Left renal cortex interstitium (tissue), 4 donors: ENCODE measurements at places on chromosomes 6 and 20.

DNA sequence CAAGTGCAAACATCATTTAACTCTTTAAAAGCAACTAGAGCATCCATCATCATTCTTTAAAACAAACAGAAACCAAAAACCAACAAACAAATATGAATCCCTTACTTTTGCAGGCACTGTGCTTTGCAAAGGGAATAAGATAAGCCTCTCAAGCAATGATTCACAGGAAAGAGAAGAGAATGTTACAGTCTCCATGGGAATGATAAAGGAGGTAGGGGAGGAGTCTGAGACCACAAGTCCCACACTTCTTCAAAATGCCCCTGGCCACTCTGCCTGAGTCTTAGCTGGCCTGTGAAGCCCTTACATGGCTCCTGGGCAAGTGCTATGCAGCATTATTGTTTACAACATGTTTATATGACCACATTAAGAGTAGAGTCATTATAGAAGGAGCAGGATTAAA, 257.7 kb upstream of the MARCKS start:
- DNase-seq: no peak

DNA sequence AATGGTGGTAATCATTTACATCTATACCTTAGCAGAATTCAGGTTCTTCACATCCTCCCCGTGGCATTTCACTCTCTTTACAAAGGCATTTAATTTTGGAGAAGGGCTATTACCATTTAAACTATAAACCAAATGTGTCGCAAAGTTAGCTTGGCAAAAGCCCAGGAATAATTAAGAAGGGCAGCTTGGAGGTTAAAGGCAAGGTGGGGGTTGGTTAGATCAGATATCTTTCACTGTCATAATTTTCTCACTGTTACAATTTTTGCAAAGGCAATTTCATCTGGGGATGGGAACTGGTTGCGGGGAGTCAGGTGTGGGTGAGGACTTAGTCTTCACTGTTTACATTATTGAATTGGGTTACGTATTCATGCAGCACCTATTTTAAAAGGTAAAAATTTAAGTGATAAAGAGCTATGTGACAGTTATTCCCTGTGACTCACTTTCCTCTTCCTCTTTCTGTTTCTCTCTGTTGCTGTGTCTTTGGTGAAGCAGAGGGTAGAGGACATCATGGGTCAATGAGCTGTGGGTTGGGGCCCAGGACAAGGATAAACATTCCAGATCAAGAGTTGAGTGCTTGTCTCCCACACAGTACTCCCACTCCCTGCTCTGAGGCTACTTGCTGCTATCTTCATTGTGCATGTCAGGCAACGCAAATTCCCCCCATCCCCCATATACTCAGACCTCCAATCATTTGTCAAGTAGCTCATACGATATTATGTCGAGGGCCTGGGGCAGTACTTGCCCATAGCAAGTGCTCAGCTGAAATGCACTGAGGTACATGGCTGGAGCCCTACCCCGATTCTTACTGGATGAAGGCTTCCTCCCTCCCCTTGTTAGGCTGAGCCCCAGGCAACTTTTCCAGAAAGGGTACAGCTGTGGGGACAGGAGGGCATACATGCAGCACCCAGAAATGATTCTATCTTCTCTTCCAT, 223.1 kb upstream of the MYLIP start:
- peak; percentile 64 for DNase-seq

DNA sequence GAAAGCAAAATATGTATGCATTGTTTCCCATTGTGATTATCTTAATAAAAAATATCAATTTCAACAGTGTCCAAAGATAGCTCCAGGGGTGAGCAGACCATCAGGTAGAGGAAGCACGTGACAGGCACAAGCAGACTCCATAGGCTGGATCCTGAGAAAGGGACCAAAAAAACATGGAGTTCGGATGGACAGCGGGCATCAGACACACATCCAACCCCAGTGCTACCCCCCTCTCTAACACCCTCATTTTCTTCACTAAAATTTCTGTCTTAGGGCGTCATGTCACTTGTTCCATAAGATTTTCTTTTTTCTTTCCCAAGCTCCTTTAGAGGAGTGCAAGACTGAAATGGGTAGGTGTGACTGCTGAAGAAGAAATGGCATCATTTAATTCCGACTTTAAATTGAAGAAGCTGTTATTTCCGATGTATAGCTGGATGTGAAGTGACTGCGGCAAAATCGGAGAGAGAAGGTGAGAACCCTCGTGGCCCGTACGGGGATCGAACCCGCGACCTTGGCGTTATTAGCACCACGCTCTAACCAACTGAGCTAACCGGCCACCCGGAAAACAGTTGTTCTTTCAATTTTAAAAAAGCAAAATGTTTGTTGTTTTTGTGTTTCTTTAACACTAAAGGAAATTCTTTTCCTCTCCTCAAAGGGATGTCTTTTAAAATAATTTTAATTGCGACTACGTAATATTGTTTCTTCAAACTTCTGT, 10.3 kb upstream of the PRSS16 start:
- DNase-seq: no peak

GRCh38 chr20:49392745-49393144, 89.7 kb downstream of the KCNB1 start:
- no peak for DNase-seq

GRCh38 chr6:39263303-39264037, 34.2 kb upstream of the KCNK5 start:
- DNase-seq: no peak

DNA sequence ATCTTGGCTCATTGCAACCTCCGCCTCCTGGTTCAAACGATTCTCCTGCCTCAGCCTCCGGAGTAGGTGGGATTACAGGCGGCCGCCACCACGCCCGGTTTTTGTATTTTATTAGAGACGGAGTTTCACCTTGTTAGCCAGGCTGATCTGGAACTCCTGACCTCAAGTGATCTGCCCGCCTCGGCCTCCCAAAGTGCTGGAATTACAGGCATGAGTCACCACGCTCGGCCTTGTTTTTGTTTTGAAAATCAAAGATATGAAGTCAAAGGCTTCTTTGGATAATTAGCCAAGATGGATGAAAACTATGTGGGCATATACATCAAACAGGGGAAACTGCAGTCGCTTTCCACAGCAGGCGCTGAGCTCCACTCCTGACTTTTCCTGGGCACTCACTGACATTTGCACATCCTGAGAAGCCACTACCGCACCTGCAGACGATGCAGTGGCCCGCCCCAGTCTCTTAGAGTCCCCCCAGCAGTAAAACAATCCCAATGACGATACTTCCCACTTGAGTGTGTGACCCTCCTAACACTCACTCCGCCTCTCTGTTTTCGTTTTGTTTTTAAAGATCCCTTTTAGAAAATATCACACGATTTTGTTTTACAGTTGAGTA, 44.1 kb downstream of the GJA1 start:
- DNase-seq: no peak
